ENCODE measurements at places on chromosomes 4 and X.

DNA sequence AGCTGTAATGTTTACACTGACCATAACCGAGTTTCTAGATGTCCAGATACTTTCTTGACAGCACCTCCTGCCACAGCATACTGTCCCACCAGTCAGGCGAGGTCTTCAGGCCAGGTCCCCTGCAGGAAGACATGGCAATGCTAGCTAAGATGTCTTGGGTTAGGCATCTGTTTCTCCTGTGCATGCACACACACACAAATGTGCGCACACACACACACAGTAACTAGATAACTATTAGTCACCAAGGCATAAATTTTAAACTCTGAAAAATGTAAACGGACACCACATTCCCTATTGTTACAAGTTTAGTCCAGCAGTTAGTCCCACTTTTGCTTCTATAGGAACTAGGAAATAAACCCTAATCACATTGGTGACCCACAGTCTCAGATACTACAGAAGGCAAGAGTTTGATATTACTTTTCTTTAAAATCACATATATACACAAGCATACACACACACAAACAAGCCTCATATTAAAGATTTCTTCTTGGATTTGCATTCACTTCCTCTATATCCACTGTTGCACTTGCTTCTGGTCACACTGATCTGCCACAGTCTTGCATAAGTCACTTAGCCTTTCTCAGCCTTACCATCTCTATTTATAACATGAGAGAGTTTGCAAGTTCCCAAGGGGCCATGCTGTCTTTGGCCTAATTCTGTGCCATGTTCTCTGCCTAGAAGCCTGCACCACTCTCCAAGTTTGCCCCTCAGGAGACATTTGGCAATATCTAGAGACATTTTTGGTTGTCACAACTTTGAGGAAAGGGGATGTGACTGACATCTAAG lies 32.2 kb downstream of the IL21 start:
- DNase-seq: no peak

- DNase-seq: no peak
Observed at GRCh38 chrX:134570509-134570846, 87.8 kb downstream of the PLAC1 start.

GRCh38 chrX:72306085-72306801 lies 529 bp upstream of the CITED1 start:
- DNase-seq: no peak

- DNase-seq: no peak
Observed at GRCh38 chrX:42686296-42686695, 91.7 kb downstream of the PPP1R2C start.

DNA sequence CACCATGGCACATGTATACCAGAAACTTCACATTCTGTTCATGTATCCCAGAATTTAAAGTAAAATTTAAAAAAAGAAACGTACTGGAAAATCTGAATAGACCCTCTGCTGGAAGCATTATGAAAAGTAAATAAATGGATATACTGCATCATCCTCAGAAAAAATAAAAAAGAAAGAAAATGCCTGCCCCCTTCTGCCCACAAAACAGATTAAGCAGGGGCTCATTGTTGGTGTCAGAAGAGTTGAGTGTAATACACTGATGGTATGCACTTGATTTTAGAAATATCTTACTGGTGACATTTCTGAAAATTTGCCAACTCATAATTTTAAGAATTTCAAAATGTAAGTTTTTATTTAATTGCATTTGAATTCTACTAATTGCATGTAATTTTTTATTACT lies 77.8 kb downstream of the LRP2BP start:
- no peak for DNase-seq

- no peak for DNase-seq
Observed at GRCh38 chrX:21730026-21730425, 27.9 kb downstream of the SMPX start.

DNA sequence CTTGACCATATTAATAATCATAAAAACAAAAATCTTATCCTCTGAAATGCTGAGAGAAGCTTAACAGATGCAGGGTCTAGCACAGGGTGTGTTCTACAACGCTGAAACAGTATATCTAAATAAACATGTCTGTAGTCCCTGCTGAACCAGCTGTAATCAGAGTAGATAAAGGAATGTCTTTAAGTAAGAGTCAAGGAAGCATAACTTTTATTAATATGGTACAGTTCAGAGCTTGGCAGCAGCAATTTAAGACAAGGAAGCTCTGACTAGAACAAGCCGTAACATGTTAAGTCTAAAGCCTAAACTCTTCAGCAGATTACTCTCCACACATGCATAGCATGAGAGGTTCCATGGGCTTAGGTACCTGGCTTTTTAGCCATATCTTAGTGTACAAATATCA lies 36.1 kb downstream of the NFKB1 start:
- DNase-seq: no peak

GRCh38 chr4:4216648-4217047 lies 10.1 kb downstream of the OTOP1 start:
- DNase-seq: no peak

- DNase-seq: no peak
Observed at GRCh38 chr4:82362565-82362964, 11.2 kb downstream of the HNRNPD start.

DNA sequence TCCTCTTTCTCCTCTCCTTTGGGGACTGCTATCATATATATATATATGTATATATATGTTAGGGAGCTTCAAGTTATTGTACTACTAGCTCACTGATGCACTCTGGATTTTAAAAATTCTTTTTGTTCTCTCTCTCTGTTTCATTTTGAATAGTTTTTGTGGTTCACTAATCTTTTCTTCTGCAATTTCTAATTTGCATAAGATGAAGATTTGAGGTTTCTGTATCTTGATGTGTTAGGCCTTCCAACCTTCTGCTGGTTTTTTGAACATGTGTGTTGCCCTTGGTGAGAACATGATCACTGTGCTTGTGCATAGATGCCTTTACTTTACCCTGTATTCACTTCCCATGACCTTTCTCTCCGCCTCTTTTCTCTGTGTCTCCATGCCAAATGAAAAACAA lies 7.8 kb upstream of the ZNF718 start:
- DNase-seq: no peak

GRCh38 chrX:79140731-79141130 lies 3.8 kb upstream of the GPR174 start:
- no peak for DNase-seq

- DNase-seq: no peak
Observed at GRCh38 chr4:62342346-62342745, 1142.2 kb downstream of the ADGRL3 start.

- DNase-seq: no peak
Observed at GRCh38 chrX:68440940-68441339, 7.6 kb upstream of the OPHN1 start.

- no peak for DNase-seq
Observed at GRCh38 chrX:15816438-15816809, 26.1 kb downstream of the ZRSR2 start.

DNA sequence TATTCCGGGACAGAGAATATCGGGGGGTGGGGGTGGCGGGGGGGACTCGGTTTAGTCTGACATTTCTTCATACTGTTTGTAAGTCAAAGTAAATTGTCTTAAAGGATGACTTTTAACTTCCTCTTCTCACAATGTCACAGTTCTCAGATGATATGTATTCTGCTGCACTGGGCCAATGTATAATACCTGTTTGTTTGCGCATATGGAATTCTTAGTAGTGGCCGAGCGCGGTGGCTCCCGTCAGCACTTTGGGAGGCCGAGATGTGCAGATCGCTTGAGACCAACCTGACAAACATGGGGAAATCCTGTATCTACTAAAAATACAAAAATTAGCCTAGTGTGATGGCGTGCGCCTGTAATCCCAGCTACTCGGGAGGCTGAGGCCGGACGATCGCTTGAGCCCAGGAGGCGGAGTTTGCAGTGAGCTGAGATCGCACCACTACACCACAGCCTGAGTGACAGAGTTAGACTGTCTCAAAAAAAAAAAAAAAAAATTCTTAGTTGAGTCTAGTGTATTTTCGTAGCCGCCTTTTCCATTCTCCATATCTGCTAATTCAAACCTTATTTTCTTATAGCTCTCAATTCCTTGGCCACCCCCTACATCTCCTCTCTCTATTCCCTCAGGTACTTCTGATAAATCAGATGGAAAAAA lies 851 bp downstream of the POLR2B start:
- no peak for DNase-seq

GRCh38 chr4:56323327-56323726 lies 64.0 kb downstream of the AASDH start:
- DNase-seq: no peak

DNA sequence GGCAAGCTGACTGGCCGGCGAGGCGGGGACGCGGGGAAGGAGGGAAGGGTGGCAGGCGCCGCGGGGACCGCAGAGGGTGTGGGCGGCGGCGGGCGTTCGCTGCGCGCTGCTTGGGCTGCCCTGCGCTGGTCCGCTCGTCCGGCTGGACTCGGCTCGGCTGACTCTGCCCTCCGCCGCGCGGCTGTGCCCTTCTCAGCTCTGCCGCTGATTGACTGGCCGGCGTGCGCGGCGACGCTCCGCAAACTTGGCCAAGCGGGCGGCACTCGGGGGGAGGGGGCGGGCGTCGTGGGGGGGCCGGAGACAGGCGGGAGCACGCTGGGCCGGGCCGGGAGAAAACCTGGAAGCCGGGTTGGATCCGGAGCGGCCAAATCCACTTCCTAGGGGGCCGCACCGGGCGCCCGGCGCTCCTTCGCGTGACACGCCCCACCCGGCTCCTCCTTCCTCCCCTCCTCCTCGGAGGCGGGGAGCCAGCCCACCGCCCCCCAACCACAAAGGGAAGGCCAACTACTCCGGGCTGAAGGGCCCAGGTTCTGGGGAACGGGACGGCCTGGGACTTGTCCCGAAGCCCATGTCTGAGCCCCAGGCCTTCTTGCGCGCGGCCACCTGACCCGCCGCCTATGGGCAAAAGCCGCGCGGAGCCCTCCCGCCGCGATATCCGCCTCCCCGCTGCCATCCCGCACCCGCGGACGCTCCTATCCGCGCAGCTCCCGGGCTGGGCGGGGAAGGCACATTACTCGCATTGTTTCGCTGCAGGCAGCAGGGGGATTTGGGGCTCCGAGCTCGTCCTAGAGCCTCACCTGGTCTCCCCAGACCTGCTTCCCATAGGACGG lies at the start of gene GPC4:
Gene GPC4 (minus strand): TSS at position 214 of the 830 bp plus-strand sequence. CDS start 524 bp downstream, outside the sequence.
- DNase-seq: no peak

GRCh38 chr4:128721896-128722295 lies 87.6 kb upstream of the JADE1 start:
- no peak for DNase-seq

DNA sequence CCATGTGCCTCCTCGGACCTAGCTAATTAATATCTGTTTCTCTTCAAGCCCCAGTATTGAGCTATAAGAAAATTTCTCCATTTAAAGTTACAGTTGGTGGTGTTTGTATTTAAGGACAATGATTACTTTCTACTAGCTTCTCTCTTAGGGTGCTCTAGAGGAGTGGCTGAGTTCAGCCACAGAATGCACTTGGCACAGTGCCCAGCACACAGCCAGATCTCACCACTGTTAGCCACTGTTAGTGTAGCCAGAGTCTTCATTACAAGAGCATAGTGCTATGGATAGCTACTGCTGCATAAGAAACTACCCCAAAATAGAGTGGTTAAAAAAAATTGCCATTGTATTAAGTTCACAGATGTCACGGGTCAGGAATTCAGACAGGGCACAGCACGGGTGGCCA lies 421.3 kb downstream of the BCOR start:
- no peak for DNase-seq

- no peak for DNase-seq
Observed at GRCh38 chr4:90495211-90495610, 368.0 kb downstream of the CCSER1 start.

GRCh38 chrX:138771047-138771446 lies 59.5 kb upstream of the FGF13 start:
- DNase-seq: no peak

DNA sequence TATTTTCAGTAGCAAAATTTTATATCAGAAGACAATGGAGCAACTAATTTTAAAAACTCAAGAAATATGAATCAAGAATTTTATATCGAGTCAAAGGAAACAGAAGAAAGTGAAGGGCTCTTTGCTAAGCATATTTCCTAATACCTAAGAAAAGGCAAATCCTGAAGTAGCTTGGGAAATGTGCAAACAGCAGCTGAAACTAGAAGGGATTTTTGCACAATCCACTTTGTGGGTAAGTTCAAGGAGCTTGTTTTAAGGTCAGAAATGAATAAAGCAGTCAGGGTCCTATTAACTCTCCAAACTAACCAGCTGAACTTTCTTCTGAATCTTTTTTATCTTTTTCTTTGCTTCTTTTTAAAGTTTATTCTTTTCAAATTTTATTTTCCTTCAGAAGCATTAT lies 500.9 kb upstream of the CXorf51A start:
- no peak for DNase-seq
